ENCODE measurements at places on chromosomes 3 and 15. TPM values are rescaled to one million over a fixed set of nuclear protein-coding genes. Genes with fewer than 3 reads are reported as not detected.

GRCh38 chr3:195020921-195021320 lies 250.0 kb downstream of the XXYLT1 start:
- no peak for DNase-seq

- no peak for DNase-seq
Observed at GRCh38 chr15:25784876-25785640, 78.1 kb downstream of the ATP10A start.

DNA sequence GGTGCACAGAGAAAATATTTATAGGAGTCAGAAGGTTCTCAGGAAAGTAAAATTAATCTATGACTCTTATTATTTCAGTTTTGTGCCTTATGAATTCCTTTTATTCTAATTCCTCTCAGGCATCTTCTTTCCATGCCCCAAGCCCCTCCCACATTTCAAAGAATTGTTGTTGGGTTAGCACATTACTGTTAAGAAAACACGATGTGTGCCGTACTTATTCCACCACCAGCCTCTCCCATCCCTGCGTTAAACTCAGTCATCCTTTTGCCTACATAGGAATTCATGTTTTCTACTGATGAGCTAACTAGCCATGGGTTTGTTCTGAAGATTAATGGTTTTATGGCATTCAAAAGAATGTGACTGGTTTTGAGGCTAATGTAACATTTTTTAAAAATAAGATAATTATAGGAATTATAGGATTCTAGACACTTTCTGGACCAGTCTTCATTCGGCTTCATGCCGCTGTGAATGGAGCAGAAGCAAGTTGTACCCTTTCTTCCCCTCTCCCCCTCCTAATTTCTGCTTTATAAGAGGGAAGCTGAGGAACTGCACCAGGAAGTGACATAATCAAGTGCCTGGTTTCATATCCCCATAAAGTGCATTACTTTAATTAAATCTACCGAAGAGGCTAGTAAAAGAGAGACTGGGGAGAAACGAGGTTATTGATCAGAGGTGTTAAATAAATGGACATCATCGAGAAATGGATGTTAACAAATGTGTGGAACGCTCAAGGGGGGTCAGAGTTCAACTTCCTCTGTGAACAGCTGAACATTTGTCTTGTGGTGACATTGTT lies 12.3 kb upstream of the MB21D2 start:
- DNase-seq = no peak

DNA sequence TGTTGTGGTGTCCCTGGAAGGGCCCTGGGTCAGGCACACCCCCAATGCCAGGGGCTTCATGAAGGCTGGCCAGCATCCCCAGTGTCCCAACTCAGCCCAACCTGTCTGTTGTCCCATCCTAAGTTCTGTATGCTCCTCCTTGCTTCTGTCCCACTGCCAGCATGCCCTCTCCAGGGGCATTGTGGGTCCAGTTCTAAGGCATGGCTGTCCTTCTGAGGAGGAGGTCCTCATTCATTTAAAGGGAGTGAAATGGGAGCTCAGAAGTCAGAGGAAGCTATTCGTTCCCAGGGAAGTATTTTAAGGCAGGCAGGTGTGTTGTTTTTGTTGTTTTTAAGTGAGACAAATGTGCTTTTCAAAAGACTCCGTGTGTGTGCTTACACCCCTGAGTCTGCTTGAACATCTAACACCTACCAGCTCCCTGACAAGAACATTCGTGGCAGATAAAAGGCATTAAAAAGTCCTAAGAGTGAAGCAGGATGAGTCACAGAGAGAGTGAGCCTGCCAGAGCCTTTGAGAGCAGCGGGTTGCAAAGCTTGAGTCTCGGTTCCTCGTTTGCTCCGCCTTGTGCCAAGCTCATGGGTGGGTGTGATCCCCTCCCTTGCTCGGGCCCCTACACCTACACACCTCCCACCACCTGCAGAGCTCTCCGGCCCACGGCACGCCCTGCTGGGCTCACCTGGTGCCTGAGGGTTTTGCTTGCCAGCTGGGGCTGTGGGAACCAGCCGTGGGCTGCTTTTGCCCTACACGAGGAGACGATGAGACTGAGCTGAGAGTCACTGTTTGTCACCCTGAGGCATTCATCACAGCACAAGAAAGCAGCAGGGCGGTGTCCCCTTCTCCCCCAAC lies 183.4 kb upstream of the TOPAZ1 start:
- no peak for DNase-seq

DNA sequence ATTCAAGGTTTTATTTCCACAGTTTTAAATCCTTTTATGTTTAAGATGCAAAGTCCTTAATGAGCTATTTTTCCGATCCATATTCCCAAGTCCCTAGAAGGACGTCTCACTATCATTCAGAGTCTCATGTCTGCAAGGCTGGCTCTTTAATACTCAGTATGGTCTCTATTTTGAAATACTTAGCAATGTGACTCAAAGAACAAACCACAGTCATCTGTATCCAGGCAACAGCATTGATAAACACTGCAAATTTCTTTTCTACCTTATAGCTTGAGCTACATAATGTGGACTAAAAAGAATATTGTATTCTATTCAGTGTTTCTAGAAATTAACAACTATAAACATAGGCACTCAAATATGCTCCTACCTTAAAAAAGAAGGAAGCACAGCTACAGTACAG lies 588.3 kb upstream of the NAALADL2 start:
- DNase-seq = no peak

DNA sequence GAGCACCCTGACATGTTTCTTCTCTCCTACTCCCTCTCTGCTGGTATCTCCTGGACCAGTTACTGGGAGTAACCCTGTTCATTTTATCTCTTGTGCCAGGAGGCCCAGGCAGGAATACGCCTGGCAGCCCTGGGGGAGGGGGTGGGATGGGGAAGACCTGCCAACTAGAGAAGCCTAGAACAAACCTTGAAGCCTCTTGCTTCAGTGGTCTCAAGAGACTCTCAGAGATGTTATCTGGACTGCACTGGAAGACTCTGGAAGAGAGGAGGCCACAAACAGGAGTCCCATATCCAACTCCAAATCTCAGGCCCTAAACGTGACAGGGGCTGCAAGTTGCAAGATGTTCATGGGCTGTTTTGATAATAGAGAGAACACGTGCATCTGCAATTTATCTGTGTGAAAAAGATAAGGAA lies at the start of gene EPB42:
Gene EPB42, minus strand, starts transcription at position 28 of the 413 bp plus-strand sequence. CDS start 193 bp downstream, outside the sequence.
- no peak for DNase-seq

- DNase-seq = no peak
Observed at GRCh38 chr15:80706161-80706560, 11.1 kb downstream of the ABHD17C start.

DNA sequence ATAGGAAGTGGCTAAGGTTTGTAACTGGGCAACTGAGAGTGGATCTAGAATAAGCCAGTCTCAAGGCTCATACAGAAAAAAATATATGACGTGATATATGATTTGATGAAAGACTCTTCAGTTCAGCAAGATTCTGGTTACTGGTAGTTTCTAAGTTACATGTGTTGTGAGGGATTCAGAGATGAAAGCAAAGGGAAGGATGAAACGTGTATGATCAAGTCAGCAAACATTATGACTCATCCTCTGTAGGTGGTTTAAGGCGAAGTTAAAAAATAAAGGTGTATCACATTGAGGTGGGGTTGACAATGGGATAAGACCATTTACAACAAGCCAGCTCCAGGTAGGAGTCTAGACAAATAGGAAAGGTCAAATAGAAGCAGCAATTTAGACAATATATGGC lies 16.2 kb downstream of the TERC start:
- DNase-seq = no peak

- DNase-seq = peak; percentile 17
Observed at GRCh38 chr15:66838671-66839239, 136.7 kb downstream of the SMAD6 start.

- DNase-seq = no peak
Observed at GRCh38 chr3:71488391-71488809, 95.1 kb downstream of the FOXP1 start.

GRCh38 chr15:42100021-42100800 lies 5.8 kb upstream of the PLA2G4D start:
- DNase-seq = no peak

DNA sequence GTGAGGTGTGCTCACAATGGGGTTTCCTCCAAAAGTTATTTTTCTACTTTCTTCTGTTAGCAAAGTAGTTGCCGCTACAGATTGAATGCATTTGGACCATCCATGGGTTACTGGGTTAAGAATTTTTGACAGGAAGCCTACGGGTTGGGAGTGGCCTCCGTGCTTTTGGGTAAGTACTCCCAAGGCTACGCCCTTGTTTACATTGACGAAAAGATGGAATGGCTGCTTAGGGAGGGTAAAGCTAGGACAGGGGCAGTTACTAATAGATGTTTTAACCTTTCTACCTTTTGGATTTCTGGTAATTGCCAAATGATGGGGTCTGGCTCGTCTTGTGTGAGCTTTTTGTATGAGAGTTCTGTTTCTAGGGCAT lies 20.4 kb upstream of the ATG7 start:
- DNase-seq = no peak

DNA sequence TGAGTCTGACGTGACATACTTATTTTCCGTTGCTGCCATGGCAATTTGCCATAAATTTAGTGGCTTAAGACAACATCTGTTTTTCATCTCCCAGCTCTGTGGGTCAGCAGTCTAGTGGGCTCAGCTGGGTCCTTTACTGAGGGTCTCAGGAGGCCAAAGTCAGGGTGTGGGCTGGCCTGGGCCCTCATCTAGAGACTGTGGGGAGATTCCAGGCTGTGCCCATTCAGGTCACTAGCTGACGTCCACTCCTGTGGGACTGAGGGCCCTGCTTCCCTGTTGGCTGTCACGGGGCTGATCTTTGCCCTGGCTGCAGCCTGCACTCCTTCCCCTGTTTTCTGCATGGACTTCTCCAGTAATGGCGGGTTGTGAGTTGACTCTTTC lies 19.1 kb downstream of the FGD5 start:
- no peak for DNase-seq

GRCh38 chr3:162269636-162270458 lies 773.2 kb downstream of the OTOL1 start:
- no peak for DNase-seq

- DNase-seq = no peak
Observed at GRCh38 chr3:2558796-2559195, 460.1 kb downstream of the CNTN4 start.

GRCh38 chr3:148269816-148270215 lies 427.9 kb upstream of the AGTR1 start:
- no peak for DNase-seq

GRCh38 chr15:86849558-86850285 lies 770.1 kb downstream of the AGBL1 start:
- no peak for DNase-seq

- DNase-seq = peak; percentile 39
Observed at GRCh38 chr15:70799667-70800450, 36.5 kb upstream of the UACA start.

DNA sequence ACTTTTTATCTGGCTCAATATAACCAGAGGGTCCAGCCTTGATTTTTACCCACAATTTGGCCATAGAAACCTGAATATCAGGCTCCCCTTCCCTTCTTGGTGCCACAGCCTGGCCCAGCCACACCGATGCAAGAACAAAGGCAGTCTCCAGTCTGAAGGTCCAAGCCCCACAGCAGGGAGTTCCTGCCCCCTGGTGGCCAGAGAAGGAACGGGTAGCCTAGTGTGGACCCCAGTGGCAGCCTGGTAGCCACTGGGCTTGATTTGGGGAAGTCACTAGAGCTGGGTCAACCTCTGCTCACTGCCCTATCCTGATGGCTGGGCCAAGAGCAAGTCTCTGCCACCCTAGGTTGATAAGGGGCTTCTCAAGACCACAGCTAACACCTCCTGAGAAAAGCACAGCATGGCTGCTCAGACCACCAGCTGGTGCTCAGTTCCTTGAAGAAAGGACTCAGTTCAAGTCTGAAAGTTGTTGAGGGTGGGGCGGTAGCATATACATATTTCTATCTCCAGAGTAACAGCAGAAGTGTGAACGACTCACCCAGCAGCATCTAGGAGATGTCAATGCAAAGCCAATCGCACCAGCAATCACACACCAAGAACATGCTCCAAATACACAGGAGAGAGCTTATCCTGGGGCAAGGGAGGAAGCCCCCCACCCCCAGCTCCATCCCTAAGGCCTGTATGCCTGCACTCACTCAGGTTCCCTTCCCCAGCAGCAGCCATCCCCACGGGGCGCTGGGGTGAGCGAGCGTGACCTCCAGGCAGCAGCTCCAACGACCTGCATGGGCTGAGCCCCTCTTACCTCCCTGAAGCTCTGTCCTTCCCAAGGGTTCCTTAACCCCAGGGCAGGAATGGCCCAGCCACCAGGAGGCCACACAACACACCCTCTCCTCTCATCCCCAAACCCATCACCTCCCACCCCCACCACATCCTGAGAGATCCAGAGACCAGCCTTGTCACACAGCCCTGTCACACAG lies 7.6 kb downstream of the PFKFB4 start:
- peak; percentile 83 for DNase-seq

GRCh38 chr15:41727143-41727542 lies 47.1 kb upstream of the MAPKBP1 start:
- DNase-seq = no peak

DNA sequence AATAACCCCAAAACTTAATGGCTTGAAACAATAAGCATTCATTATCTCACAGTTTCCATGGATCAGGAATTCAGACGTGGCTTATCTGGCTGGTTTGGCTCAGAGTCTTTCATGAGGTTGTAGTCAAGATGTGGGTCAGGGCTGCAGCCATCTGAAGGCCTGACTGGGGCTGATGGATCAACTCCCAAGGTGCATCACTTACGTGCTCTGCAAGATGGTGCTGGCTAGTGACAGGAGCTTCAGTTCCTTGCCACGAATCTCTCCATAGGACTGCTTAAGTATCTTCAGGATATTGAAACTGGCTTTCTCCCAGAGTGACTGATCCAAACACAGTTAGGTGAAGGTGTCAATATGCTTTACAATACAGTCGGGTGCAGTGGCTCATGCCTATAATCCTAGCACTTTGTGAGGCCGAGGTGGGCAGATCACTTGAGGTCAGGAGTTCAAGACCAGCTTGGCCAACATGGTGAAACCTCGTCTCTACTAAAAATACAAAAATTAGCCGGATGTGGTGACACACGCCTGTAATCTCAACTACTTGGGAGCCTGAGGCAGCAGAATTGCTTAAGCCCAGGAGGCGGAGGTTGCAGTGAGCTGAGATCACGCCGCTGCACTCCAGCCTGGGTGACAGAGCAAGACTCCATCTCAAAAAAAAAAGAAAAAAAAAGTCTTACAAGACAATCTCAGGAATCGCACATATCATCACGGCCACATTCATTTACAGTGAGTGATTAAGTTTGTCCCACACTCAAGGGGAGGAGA lies 28.5 kb upstream of the PTPRG start:
- no peak for DNase-seq

- DNase-seq = no peak
Observed at GRCh38 chr15:79060175-79060574, 30.4 kb downstream of the RASGRF1 start.

The ANKUB1 gene
- polyA plus RNA-seq = not detected

The SETD2 gene
- polyA plus RNA-seq = 20.8 TPM

The CHRM5 gene
- 0.52 TPM for polyA plus RNA-seq

The STAC gene
- polyA plus RNA-seq = not detected

The TM4SF1 gene
- polyA plus RNA-seq = 88.4 TPM

The PTX3 gene
- polyA plus RNA-seq = 2.2 TPM

The PML gene
- 23.9 TPM for polyA plus RNA-seq

The LRRC34 gene
- polyA plus RNA-seq = 0.94 TPM

The DUOXA2 gene
- polyA plus RNA-seq = 0.12 TPM

The GOLGA6L7 gene
- polyA plus RNA-seq = not detected

The TMEM108 gene
- 0.94 TPM for polyA plus RNA-seq

The ATP13A5 gene
- polyA plus RNA-seq = not detected

The CX3CR1 gene
- not detected for polyA plus RNA-seq

The SLC6A1 gene
- not detected for polyA plus RNA-seq

The SCAANT1 gene
- not detected for polyA plus RNA-seq
